GOT3 (cell line): ENCODE measurements at places on chromosomes 5 and 9.

- DNase-seq, result no peak
These were observed 242.2 kb downstream of the FER start for GRCh38 chr5:108989761-108990392.

DNA sequence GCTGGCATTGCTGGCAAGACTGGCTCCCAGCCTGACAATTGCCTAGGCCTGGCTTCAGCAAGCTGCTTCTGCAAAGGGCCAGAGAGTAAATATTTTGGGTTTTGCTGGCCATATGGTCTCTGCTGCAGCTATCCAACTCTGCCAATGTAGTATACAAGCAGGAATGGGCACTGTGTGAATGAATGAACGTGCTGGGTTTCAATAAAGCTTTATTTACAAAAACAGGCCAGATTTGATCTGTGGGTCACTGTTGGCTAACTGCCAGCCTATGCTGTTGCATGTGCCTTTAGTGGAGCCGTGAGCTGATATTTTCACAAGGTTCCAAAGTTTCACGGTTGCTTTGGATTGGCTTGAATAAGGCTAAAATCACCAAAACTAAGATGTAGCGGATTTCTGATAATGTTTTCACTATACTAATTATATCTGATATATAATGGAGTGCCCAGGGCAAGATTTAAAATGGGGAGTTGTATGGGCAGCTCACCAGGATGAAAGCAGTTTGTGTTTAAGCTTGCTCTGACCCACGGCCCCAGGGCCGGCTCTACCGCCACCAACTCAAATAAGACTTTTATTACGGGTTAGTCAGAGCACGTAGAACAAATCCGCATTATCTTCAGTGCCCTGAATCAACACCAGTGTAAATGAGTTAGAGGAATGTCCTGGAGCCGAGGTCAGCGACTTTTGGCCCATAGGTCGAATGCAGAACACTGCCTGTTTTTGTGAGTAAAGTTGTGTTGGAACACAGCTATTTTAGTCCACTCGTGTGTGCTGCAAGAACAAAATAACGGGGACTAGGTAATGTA lies 98.6 kb upstream of the DAP start:
- DNase-seq, result no peak

DNA sequence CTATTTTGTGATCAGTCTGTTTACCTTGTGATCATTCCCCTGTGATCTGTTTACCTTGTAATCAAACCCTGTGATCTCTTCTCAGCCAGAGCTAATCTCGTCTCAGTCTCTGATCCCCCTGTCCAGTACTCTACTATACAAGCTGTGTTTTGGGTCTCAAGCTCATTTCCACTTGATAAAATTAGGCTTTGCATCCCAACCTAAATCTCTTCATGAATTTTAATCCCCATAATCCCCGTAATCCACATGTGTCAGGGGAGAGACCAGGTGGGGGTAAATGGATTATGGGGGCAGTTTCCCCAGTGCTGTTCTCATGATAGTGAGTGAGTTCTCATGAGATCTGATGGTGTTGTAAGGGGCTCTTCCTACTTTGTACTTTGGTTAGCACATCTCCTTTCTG lies 157.2 kb downstream of the PRR16 start:
- DNase-seq, result no peak

GRCh38 chr5:78760770-78761169 lies 112.2 kb upstream of the LHFPL2 start:
- no peak for DNase-seq

DNA sequence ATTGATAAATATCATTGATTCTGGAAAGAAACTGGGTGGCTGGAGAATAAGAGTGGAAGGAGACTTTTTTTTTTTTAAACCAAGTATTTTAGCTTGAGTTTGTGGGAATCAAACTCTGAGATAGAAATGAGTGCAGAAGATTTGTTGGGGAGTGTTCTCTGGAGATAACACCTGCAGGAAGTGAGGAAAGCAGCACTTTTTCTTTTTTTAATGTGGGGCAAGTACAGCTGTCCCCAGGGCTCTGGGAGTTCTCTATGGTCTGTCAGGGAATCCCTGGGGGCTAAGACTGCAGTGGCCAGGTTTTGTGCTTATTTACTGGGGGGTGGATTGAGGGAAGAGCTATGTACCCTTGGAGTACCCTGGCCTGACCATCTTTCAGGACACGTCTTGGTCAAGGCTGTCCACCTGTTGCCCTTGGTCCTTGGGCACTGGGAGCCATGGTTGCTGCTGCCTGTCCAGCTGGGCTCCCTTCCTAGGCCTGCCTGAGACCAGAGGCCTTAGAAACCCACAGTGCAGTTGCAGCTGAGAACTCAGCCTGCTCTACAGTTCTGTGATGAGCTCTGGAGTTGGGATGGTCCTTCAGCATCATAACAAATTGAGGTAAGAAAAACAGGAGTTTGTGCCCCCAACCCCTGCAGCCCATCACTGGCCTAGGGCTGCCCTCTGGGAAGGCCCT lies 85.8 kb downstream of the PHAX start:
- no peak for DNase-seq

- DNase-seq, result no peak
These were observed 648.3 kb downstream of the PDE4D start for GRCh38 chr5:59245198-59245597.

- DNase-seq, result no peak
These were observed 48.0 kb upstream of the PHYKPL start for GRCh38 chr5:178280631-178281030.

DNA sequence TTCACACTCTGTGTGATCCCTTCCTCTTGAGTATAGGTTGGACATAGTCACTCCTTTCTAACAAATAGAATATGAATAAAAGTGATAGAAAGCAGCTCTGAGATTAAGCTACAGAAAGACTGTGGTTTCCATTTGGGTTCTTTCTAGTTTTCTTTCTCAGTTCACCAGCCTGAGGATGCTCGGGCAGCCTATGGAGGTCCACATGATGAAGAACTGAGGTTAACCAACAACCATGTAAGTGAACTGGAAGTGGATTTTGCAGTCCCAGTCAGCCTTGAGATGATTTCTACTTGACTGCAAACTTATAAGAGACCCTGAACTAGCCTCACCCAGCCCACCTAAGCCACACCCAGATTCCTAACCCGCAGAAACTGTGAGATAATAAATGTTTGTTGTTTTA lies 10.1 kb upstream of the FOXE1 start:
- DNase-seq, result no peak

GRCh38 chr5:169765176-169765996 lies 128.3 kb downstream of the DOCK2 start:
- DNase-seq, result no peak

GRCh38 chr5:159777049-159777660 lies 139.1 kb upstream of the ADRA1B start:
- DNase-seq, result no peak

GRCh38 chr5:80238778-80239679 lies 16.8 kb downstream of the SERINC5 start:
- DNase-seq, result no peak

DNA sequence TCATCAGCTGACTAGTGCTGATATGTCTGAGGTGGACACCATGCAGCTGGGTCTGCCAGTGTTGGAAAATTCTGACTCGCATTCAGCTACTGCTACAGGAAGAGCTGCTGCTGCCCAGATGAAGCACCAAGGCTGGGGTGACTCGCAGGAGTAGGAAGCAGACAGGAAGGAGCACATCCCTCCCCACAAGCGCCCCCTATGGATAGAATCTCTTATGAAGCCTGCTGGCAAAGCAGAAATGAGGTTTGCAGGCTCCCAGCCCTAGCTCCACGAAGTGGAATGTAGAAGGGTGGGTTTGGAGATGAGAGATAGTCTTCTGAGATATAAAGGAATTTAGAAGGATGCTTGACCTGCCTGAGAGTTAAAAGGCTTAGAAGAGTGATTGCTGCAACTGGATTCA lies 443.0 kb downstream of the ACTL7B start:
- DNase-seq, result no peak

- no peak for DNase-seq
These were observed 1821.0 kb downstream of the EFNA5 start for GRCh38 chr5:105849701-105850100.

- no peak for DNase-seq
These were observed 115.9 kb downstream of the FBXL7 start for GRCh38 chr5:15615859-15616258.

DNA sequence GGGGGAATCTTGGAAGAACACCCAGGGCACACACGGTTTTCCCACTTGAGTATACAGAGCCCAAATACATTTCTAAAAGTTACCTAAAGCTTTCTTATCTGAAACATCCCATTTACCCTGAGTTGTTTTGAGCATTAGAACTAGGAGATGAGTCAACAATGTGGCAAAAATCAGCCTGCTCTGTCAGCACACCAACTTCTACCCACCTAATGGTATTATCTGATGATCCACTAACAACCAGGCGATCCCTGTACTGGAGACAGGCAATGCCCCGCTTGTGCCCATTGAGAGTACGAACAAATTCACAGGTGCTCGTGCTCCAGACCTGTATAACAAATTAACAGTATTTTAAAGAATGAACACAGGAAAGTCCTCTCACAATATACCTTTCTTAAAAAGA lies 87.0 kb downstream of the SMIM23 start:
- no peak for DNase-seq

- DNase-seq, result no peak
These were observed 173.2 kb downstream of the ALDH1A1 start for GRCh38 chr9:72779614-72780013.

- DNase-seq, result no peak
These were observed 28.1 kb downstream of the TTC23L start for GRCh38 chr5:34866989-34867471.

DNA sequence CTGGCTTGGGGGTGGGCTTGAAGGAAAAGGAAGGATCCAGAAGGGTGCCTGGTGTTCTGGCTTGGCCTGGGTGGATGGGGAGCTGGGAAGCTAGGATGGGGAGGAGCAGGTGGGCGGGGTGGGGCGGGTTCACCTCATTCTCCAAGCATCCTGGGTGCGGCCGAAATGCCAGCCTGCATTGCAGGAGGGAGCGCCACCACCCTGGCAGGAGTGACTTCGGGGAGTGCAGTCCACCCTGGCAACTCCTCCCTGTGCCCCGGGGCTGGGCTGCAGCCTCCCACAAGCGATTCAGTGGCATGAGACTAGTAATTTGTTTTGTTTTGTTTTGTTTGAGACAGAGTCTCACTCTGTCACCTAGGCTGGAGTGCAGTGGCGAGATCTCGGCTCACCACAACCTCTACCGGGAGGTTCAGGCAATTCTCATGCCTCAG lies 5.5 kb downstream of the TTC16 start:
- no peak for DNase-seq

- DNase-seq, result no peak
These were observed 230.3 kb upstream of the MVB12B start for GRCh38 chr9:126096340-126096739.

DNA sequence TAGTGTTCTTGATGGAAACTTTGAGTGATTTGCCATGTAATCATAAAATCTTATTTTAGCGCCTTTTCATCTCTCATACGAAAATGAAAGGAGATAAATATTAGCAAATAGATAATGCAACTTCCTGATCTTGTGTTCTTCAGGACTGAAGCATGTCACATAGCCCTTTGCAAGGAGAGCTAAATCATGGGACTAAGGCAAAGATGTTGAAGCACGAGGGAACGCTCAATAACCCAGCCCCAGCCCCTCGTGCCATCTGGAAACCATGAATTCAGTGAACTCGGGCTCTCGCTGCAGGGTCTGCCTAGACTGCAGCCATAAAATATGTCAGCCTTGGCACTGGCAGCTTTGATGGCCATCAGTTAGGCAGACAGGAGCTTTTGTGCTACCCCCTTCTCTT lies 58.2 kb downstream of the F2RL2 start:
- DNase-seq, result no peak

DNA sequence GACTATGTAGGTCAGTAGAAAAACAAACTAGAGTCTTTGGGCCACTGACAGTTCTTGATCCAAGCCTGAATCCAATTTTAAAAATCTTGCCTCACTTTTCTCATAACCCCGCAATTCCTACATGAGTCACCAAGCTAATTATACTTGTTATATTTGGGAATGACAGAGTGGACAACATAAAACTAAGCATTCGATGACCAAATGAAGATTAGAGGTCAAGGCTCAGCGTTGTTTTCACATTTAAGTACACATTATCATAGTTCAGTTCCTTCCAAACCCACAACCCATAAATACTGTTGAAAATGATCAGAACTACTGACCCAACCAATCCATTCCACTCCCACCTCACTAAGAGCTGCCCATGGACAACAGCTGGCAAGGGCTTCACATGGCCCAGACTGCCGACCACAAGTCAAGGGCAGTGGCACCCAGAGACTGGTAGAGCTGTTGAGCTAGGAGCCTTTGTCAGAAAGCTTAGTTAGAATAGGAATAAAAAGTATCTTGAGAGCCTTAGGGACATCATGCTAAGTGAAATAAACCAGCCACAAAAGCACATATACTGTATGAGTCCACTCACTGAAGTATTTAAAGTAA lies 64.2 kb downstream of the MYO10 start:
- DNase-seq, result no peak

DNA sequence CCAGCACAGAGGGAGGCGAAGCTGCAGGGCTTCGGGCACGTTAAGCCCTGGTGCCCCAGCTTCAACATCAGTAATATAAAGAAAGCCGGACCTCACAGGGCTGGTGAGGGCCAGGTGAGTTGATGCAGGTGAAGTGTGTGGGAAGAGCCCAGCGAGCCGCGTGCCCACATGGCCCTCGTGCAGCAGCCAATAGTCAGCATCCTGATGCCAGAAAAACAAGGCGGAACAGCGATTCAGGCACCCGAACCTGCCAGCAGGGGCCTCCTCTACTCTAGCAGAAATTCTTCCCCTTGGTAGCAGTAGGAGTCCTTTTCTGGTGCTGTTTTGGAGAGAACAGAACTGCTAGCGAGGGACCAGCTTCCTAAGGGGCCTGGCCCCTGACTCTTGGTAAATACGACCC lies 7.8 kb downstream of the MED10 start:
- DNase-seq, result no peak

GRCh38 chr5:170493028-170493820 lies 10.6 kb upstream of the KCNIP1 start:
- DNase-seq, result no peak

DNA sequence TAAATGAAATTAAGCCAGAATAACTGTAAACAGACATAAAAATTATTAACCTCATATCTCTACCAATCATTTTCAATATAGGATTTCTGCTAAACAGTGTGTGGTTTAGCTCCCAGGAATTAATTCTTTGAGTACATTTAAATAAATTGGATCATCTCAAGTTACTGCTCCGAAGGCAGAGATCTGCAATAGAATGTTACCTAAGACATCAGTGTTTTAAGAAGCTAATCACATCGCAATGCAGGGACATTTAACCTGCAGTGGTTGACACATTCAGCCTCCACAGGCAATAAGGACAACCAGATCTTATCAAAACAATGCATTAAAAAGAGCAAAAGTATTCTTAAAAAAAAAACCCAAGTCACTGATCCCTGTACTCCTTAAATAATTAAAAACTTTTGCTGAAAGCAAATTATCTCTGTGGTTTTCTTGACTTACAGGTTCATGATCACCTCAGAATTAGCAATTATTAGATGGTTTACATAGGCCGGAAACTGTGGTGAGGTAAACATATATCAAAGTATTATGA lies 45.7 kb downstream of the PRDM6 start:
- no peak for DNase-seq

- no peak for DNase-seq
These were observed 202.5 kb upstream of the GAS1 start for GRCh38 chr9:87149799-87150198.

- no peak for DNase-seq
These were observed 158.0 kb downstream of the TRIO start for GRCh38 chr5:14301186-14301585.

- no peak for DNase-seq
These were observed 167.3 kb downstream of the TRPM3 start for GRCh38 chr9:70954126-70954525.

- DNase-seq, result no peak
These were observed 115.6 kb downstream of the GPR21 start for GRCh38 chr9:123149067-123149466.
